Urinary bladder (tissue), 4 donors: ENCODE measurements at places on chromosomes 5 and 9.

GRCh38 chr9:98450496-98450895 lies 195.0 kb upstream of the TBC1D2 start:
- no peak for DNase-seq

DNA sequence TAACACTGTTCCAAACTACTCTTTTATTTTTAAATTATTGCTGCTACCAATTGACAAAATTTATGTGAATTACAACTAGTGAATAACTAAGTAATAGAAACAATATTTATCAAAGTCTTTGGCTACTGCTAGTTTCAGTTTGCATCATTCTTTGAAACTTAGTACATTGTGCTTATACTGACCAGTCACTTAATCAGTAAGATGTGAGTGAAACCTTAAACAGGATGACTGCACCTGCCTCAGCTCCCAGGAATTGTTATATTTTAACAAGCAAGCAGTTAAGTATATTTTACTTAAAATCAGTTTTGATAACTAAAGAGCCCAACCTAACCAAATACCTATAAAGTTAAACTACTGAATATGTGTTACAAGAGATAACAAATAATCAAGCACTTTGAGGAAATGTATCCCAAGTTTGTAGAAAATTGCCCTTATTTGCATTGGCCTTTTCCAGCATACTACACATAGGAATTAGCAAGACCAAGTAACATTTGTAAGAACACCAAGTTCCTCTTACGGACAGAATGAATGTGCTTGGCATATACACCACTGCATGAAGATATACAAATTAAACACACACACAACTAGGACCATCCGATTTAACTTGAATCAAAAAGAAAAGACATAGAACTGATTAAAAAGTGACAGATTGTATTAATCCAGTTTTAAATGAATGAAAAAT lies 545.5 kb upstream of the DAB2 start:
- DNase-seq: no peak

- peak; percentile 61 for DNase-seq
Measured at GRCh38 chr9:91896513-91897121, 53.4 kb downstream of the ROR2 start.

- no peak for DNase-seq
Measured at GRCh38 chr5:16654647-16655334, 38.0 kb upstream of the RETREG1 start.

DNA sequence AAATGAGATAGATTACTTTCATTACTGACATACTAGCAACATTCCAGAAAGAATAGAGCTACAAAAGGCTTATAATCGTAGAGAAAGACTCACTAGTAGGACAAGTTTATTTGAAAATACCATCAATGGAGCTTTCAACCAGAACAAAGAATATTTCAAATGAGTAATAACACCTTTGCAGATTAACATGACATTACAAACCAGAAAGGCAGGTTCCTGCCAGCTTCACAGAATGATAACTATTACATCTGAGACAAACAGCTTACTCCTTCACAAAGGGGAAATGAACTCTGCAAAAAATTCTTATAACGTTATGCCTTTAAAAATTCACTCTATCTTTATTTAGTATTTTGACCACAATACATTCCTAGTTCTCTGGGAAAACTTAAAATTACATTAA lies 103.1 kb downstream of the EPB41L4A start:
- DNase-seq: no peak

DNA sequence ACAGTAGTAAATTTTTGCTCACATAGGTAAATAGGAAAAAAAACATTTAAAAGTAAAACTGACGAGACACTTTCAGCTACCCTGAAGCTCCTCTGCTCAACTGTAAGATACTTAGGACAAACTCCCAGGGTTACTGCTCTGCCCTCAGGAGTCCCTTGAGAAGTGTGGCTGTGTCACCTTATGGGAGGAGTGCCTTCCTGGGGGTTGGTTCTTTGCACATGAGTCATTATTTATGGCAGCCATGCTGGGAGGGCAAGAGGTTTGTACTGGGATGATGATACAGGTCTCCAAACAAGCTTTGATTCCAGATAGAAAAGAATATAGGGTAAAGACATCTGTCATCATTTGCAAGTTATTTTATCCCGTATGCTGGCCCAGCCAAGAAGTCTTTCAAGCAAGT lies 45.9 kb downstream of the TTC1 start:
- DNase-seq: no peak

- no peak for DNase-seq
Measured at GRCh38 chr5:163245584-163245983, 191.8 kb upstream of the CCNG1 start.

DNA sequence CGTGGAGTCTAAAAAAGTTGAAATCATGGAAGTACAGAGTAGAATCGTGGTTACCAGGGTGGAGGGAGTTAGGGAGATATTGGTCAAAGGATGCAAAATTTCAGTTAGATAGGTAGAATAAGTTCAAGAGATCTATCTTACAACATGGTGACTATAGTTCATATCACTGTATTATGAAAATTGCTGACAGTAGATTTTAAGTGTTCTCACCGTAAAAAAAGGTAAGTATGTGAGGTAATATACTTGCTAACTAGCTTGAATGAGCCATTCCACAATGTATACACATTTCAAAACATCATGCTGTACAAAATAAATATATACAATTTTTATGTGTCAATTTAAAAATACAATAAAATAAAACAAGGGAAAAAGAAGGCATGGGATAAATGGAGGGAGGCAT lies 392.1 kb downstream of the CAAP1 start:
- DNase-seq: no peak

GRCh38 chr9:125243792-125244260 lies 2.7 kb upstream of the HSPA5 start:
- no peak for DNase-seq

DNA sequence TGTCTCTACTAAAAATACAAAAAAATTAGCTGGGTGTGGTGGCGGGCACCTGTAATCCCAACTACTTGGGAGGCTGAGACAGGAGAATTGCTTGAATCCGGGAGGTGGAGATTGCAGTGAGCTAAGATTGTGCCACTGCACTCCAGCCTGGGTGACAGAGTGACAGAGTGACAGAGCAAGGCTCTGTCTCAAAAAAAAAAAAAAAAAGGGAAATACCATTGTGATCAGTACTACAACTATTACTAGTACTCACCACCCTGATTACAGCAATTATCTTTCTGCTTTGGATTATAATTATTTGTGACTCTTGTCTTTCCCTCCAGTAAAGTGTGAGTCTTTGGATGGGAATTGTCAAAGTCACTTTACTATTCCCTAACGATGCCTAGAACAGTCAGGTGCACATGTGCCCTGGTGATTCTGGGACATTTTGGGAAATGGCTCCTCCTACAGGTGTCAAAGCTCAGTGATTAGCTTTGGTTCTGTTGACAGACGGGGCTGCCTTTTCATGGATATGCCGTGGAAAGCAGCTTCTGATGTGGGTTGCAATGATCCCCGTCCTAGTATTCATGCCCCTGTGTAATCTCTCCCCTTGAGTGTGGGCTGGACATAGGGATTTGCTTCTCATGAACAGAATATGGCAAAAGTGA lies 31.8 kb upstream of the FRRS1L start:
- DNase-seq: no peak

GRCh38 chr9:747567-747966 lies 93.9 kb upstream of the DMRT1 start:
- DNase-seq: no peak

DNA sequence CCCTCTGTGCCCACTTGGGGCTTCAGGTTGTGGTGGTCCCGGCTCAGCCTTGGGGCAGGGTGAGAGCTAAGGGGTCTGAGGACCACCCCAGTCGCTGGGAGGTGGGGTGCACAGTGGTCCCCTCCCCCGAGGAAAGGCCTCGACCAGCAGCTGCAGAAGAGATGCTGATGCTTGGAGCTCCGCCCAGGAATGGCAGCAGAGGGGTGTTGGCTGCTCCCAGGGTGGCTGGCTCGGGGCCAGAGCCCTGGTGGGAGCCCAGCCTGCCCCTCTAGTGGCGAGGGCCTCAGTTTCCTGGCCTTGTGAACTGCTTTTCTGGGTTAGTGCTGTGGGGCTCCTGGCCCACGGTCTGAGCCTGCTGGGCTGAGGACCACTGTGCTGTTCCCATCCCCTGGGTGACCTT lies 1.2 kb downstream of the DIPK1B start:
- DNase-seq: no peak

- DNase-seq: no peak
Measured at GRCh38 chr9:77305622-77306400, 128.5 kb downstream of the VPS13A start.

- DNase-seq: no peak
Measured at GRCh38 chr9:69865986-69866385, 45.4 kb downstream of the CFAP95 start.

GRCh38 chr5:176570044-176570443 lies 20.9 kb downstream of the CDHR2 start:
- no peak for DNase-seq

DNA sequence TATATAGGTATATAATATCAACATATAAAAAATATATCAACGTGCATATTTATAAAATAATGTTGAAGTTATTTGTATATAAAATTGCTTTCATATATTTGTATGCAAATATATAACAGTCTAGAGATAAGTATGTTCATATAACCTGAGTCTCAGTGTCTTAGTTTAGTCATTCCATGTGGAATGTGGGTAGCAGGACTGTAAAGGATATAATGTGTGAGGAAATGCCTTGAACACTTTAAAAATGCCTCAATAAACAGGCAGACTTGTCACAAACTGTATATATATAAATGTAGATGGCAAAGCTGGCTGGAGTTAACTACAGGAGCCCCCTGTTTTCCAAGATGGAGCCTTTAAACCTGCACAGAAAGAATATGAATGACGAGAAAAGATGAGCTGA lies 48.4 kb downstream of the CCDC125 start:
- DNase-seq: no peak

DNA sequence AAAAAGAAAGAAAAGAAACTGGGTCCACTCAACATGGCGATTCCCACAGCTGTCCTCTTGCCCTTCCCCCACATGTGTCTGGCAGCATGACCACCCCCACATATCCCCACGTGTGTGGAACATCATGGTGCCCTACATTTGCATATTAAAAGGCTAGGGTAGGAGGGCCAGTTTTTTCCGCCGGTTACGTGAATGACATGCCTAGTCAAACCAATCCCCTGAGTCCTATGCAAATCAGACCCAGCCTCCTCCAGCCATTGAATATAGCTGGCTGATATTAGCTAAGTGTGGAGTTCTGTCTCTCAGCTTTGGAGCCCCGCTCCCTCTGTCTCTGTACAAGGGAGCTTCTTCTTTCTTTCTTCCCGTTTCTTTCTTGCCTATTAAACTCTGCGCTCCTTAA lies 33.0 kb upstream of the CCDC112 start:
- DNase-seq: no peak

- no peak for DNase-seq
Measured at GRCh38 chr5:60490597-60491166, 209.3 kb downstream of the DEPDC1B start.

DNA sequence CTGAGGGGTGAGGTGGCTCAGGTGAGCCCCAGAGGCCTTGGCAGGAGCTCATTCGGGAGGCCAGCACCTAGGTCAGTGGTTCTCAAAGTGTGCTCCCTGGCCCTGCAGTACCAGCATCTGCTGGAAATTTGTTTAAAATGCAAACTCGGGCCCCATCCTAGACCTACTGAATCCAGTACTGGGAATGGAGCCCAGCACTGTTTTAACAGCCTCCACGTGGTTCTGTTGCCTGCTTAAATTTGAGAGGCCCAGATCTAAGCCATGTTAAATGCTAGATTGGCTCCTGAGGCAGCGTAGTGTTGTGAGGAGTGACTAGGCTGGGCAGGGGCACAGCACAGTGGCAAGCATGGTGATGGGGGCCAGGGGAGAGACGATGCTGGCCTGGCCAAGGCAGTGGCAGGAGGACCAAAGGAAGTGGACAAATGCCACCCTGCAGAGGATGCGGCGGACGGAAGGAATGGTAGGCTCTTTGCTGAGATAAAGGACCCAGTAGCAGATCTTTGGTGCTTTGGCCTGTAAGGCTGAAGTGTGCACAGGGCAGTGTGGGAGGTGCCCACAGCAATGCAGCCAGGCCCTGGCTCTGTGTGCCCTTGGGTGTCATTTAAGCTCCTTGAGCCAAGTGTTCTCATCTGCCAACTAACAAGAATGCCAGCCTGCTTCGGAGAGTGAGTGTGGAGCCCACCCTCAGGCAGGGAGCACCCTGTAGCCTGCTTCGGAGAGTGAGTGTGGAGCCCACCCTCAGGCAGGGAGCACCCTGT lies 4.2 kb downstream of the PRR7 start:
- no peak for DNase-seq

DNA sequence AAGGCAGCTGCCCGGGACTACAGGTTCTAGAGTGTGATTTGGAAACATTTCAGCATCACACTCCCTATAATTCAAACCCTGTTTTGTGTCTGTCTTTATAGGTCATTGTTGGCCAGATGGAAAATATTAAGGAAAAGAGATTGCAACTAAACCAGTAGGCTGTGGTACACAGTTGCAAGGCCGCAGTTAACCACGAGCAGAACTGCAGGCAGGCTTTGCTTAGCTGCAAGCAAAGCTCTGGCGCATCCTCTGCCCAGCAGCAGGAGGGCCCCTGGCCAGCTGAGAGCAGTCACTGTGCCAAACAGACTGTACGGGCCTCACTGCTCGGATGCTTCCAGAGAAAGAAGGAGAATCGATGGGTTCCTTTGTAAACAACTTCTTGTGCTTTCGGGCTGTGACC lies 204.5 kb downstream of the DENND1A start:
- no peak for DNase-seq

DNA sequence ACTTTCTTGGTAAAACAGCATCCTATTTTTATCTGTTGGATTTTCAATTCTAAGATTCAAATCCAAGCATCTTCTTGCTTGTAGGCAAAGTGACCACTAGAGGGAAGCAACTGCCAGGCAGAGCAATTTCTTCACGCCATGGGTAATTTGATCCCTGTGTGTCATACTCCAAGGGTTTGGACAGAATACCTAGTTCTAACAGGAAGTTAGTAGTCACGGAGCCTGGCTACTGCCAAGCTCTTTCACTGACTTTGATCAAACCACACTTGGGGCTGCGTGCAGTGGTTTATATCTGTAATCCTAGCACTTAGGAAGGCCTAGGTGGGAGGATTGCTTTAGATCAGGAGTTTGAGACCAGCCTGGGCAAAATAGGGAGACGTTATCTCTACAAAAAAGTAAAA lies 473.6 kb upstream of the TNC start:
- DNase-seq: peak; percentile 57

- DNase-seq: no peak
Measured at GRCh38 chr9:70880535-70880934, 240.9 kb downstream of the TRPM3 start.

DNA sequence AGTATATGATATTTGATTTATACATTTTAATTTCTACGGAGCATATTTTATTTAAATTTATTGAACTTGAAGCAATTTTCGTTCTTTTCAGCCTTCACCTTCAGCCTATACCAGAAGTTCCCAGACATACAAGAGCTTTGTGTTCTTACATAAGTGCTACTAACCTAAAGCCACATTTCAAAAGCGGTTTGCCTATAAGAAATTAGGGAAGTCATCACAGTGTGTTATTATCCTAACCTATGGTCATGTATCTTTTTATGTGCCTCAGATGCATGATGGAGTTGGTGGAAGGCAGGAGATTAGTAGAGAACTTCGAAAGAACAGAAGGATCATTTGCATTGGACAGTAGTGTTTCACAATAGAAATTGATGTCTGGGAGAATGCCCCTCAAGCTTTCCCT lies 3.1 kb downstream of the KIF2A start:
- DNase-seq: no peak
